ENCODE measurements at places on chromosomes 3 and 15. TPM values are rescaled to one million over a fixed set of nuclear protein-coding genes. Genes with fewer than 3 reads are reported as not detected.
A peak's percentile ranks its signal among the peaks of the same experiment; 100 is the strongest.

Gene GRIP2
- not detected for total RNA-seq

Gene CFAP91
- 2.0 TPM for total RNA-seq

Gene LDHAL6B
- total RNA-seq: not detected

GRCh38 chr3:167554898-167555297 lies 81.1 kb upstream of the SERPINI2 start:
- DNase-seq: no peak

- peak; percentile 77 for DNase-seq
These were observed 640 bp downstream of the MB21D2 start for GRCh38 chr3:192917028-192917403.

GRCh38 chr3:183108001-183108449 lies 8.7 kb upstream of the MCCC1 start:
- DNase-seq: no peak

GRCh38 chr3:27681249-27681748 lies 40.8 kb downstream of the EOMES start:
- peak; percentile 61 for DNase-seq

DNA sequence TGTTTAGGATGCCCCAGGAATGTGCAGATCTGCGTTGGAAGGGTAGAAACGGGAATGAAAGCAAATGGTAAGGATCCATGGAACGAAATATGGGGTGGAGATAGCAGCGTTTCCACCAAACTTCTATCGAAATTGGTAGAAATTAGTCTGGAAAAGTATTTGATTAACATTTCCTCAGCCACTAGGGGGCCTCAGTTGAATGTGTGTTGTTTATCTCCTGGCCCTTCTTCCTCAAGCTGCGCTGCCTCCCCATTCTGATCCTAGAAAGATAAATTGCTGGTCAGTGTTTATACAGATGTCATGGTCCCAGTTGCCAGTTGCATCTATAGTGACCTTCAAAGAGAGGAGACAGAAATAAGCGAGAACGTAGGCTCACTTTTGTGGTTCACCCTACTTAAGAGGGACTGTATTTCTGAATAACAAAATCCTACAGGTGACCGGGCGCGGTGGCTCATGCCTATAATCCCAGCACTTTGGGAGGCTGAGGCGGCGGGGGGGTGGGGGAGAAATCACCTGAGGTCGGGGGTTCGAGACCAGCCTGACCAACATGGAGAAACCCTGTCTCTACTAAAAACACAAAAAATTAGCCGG lies 457.1 kb downstream of the SQOR start:
- peak; percentile 14 for DNase-seq

DNA sequence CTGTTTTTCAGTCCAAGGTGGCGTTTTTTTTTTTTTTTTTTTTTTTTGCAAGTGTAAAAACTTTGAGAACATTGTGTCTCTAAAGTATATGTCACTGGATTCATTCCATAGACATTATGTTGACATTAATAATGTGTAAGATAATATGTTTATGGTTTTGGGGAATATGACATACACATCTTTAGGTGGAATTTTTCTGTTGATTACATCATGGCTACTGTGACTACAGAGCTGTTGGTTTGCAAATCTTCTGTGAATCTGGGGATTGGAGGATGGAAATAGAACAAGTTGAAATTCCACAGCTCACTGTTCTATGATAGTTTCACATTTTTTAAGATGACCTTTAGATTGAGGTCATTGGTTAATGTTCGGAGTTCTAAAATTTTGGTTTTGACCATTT lies 24.4 kb upstream of the PLSCR2 start:
- DNase-seq: no peak

GRCh38 chr3:120098710-120099109 lies 4.5 kb upstream of the GSK3B start:
- no peak for DNase-seq

DNA sequence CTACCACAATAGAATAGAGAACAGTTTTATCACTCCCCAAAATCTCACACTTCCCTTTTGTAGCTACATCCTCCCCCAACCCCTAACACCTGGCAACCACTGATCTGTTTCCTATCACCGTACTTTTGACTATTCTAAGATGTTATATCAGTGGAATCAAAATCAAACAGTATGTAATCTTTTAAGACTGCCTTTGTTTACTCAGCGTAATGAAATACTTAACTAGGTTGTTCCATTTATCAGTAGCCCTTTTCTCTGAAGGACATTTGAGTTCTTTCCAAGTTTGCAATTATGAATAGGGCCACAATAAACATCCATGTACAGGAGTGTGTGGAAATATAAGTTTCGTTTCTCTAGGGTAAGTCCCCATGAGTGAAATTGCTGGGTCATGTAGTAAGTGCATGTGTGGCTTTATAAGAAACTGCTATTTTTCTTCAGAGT lies 372.3 kb downstream of the SV2B start:
- no peak for DNase-seq

- DNase-seq: peak; percentile 22
These were observed 57.4 kb downstream of the HRH1 start for GRCh38 chr3:11211531-11212298.

DNA sequence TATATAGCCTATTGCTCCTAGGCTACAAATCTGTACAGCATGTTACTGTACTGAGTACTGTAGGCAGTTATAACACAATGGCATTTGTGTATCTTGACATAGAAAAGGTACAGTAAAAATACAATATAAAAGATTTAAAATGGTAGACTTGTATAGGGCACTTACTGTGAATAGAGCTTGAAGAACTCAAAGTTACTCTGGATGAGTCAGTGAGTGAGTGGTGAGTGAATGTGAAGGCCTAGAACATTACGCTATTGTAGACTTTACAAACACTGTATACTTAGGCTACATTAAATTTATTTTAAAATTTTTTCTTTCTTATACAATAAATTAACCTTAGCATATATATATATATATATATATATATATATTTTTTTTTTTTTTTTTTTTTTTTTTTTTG lies 140.0 kb upstream of the UBE2E1 start:
- no peak for DNase-seq

- DNase-seq: no peak
These were observed 4.4 kb downstream of the NR2F2 start for GRCh38 chr15:96334705-96335410.

DNA sequence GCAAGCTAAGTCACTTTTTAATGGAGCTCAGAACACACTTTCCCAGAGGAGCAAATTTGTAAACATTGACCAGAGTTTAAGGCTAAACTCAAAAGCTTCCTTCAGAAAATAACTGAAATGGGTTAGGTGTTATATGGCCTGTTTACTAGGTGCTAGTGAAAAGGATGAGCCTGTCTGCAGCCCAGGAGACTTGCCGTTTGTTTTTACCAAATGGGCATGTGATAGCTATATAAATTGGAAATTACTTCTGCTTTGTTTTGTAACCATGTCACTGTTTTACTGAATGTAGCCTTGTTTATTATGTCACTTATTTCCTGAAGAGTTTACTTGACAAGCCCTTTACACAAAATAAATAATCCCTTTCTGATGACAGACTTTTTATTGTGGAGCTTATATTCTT lies 109.4 kb upstream of the THSD4 start:
- DNase-seq: no peak

- no peak for DNase-seq
These were observed 202.2 kb downstream of the PDZRN3 start for GRCh38 chr3:73422571-73422970.

DNA sequence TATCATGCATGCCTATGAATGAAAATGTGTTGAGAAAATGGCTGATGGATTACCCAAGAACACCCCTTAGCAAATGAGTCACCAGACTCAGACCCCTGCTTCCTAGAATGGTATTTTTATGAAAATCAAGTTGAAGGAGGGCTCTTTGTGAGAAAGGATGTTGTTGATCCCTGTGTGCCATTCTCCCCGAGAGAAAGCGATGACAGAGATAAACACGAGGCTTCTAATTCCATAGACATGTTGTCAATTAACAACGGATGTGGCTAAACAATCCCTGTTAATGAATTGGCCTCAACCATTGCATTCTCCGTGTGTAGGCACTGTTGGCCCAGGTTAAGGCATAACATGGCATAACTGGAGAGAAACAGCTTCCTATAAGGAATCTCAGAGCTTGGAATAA lies 5.8 kb upstream of the OXTR start:
- DNase-seq: no peak

GRCh38 chr3:134149286-134149685 lies 101.4 kb downstream of the RYK start:
- DNase-seq: no peak

DNA sequence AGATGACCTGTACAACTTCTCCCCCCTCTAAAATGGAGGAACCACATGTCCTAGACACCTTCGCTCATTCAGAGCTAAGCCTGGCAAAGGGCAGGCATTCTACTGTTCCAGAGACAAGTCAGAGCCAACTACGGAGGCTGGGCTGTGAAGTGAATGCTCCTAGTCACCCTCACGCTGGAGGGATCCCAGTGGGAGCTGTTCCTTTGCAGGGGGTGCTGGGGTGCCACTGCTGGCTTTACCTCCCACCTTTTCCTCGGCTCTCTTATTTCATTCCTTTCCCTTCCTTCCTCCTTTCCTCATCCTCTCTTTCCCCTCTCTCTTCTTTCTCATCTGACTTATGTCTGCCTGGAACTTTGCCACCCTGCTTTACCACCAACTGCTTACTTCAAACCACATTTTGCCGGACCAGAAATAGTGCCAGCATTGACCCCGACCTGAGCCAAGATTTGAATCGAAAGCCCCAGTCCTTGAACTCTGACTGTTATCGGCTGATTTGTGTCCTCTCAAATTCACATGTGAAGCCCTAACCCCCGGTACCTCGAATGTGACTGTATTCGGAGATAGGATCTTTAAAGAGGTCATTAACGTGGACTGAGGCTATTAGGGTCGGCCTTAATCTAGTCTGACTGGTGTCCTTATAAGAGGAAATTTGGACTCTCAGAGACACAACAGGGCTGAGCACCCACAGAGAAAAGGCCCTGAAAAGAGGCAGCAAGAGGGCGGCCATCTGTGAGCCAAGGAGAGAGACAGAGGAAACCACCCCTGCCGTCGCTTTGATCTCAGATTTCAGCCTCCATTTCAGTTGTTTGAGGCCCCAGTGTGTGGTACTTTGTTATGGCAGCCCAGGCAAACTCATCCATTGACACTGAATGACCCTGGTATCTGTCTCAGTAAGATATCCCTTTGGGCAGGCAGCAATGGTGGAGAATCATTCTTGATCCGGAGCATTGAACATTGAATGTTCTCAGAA lies 31.3 kb upstream of the TBC1D21 start:
- DNase-seq: no peak
